ENCODE measurements at places on chromosomes 3 and 15. TPM values are rescaled to one million over a fixed set of nuclear protein-coding genes. Genes with fewer than 3 reads are reported as not detected.

DNA sequence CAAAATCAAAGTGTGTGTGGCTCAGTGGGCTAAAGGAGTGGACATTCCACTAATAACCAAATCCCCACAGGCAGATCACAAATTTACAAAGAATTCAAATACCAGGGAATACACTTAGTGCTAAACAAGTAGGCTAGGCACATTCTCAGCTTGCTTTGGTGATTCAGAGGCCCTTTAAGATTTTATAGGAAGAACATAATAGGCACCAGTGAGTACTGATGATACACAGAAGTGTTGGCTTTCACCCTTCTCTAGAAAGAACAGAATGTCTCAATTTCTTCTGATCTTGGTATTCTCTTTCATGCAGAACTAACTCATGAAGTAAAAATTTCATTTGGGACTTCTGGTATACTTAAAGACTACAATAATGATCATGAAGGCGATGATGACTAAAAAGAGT is 55.0 kb downstream of the POLR2M start:
- no peak overlapping the region for H3K4me3 ChIP-seq
- H3K4me1 ChIP-seq = no peaks in the 10 kb centered on the region
- H3K36me3 ChIP-seq = no peaks in the 10 kb centered on the region
- no peak overlapping the region for H3K27ac ChIP-seq

DNA sequence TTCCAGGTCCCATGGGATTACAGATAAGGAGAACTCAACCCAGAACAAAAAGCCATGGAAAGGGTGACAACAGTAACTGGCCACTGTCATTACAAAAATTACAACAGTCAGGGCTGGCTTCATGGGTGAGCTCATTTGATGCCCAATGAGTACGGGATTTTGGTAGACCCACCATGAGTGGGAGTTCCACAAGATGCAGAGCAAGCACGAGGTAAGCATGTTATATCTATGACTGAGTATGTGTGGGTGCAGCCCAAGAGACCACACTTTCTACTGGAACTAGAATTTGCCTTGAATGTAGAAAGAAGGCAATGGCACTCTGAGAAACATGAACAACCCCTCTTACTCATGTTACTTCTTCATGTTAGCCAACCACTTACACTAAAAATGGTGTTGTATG is 83.3 kb downstream of the IGF2BP2 start:
- H3K4me3 ChIP-seq = no peak overlapping the region
- DNase-seq = no peak
- H3K27me3 ChIP-seq = no peaks in the 10 kb centered on the region
- H3K27ac ChIP-seq = no peak overlapping the region
- no peaks in the 10 kb centered on the region for H3K36me3 ChIP-seq

- no peaks in the 10 kb centered on the region for H3K27me3 ChIP-seq
- H3K4me1 ChIP-seq = peaks cover 10% of the 10 kb centered on the region
- no peak overlapping the region for H3K27ac ChIP-seq
- H3K36me3 ChIP-seq = peaks cover 7% of the 10 kb centered on the region
- no peak for DNase-seq
Observed at GRCh38 chr3:136351905-136352304, 101.8 kb downstream of the PCCB start.

GRCh38 chr3:100274361-100274760 is 13.6 kb downstream of the TBC1D23 start:
- DNase-seq = no peak
- no peaks in the 10 kb centered on the region for H3K4me1 ChIP-seq
- H3K27me3 ChIP-seq = no peaks in the 10 kb centered on the region
- H3K4me3 ChIP-seq = no peak overlapping the region
- no peak overlapping the region for H3K27ac ChIP-seq
- no peaks in the 10 kb centered on the region for H3K36me3 ChIP-seq

DNA sequence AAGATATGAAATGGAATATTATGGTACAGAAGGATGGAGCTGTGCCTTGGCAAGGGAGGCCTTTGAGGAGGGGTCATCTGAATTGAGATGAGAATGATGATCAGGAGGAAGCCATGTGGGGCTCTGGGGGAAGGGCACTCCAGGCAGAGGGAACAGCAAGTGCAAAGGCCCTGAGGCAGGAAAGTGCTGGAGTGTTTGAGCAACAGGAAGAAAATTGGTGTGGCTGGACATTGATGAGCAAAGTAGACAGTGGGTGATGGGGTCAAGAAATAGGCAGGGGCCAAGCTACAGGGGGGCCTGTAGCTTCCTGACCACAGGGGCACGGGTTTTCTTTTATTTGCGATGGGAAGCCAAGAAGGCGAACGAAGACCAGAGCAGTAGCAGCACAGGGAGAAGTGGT is 3.3 kb upstream of the GP9 start:
- H3K27me3 ChIP-seq = no peaks in the 10 kb centered on the region
- H3K27ac ChIP-seq = no peak overlapping the region
- H3K4me3 ChIP-seq = no peak overlapping the region
- H3K36me3 ChIP-seq = no peaks in the 10 kb centered on the region
- peaks cover 9% of the 10 kb centered on the region for H3K4me1 ChIP-seq

The DNAJA4 gene
- 192 TPM for total RNA-seq

The HRG gene
- not detected for total RNA-seq

All from heart left ventricle (tissue), 16 donors.